ENCODE measurements at places on chromosomes 16 and 17.

DNA sequence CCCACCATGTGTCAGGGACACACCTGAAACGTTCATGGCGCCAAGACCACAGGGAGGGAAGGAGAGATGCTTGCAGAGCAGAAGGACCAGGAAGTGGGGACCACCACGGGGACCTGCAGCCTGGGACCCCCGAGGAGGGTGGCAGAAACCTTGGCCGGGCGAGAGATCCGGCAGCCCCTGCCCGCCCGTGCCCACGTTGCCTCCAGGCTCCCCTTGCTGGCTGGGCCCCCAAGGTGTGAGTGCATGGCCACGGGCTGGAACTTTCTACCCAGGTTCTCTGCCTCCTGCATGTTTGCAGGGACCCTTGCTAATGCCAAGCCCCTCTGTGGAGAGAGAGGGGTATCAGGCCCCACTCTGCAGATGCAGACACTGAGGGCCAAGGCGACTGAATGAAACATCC, 50.4 kb downstream of the USP22 start:
- no peak for DNase-seq

DNA sequence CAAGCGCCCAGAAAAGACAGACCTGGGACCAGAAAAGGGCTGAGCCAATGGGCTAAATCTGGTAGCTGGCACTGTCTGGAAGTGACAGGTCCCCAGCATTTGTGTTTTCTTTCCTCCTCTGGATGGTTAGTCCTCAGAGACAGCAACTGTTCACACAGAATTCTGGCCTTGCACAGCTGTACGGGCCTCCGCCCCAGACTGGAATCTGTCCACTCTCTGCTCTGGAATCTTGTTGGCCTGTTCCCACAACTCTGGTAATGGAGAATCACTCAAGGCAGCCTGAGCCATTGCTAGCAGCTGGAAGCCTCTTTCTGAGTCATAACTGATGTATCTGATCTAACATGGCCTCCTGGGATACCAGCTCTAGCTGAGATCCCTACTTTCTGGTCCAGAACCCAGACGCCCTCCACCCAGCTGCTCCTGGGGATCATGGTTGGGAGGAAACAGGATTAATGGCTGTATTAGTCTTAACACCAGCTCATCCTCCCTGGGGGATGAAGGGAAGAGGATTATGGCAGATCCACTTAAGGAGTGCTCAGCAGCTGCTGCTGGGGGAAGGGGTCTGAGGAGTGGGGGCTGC, 9.1 kb downstream of the ZNF668 start:
- no peak for DNase-seq

DNA sequence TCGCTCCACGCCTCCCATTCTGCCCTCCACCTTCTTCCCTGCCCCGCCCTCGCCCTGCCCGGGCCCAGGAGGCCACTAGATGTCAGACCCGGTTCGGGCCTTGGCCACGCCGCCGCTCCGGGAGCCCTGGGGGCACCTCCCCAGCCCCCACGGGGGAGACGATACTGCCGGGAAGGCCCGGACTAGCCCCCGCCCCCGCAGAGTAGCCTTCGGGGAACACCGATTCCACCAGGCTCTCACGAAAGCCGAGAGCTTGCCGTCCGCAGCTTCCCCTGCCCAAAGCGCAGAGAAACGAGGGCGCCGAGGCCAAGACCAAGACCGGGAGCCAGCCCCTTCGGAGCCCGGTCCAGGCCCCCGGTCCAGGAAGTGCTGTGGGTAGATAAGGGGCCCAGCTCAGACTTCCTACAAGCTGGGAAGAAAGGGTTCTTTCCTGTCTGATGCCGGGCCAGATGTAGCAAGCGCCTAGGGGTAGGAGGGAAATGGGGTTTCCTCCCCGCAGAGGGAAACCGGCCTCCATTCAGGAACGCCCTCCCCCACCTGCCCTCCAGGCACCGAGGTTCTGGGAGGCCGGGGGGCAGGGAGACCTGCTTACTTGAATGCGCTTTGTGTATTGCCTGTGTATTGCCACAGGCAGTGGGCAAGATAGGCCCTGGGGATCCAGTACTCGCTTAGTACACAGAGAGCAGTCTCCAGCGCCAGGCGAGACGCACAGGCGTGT, 806 bp upstream of the CYB561 start:
- peak; percentile 60 for DNase-seq

DNA sequence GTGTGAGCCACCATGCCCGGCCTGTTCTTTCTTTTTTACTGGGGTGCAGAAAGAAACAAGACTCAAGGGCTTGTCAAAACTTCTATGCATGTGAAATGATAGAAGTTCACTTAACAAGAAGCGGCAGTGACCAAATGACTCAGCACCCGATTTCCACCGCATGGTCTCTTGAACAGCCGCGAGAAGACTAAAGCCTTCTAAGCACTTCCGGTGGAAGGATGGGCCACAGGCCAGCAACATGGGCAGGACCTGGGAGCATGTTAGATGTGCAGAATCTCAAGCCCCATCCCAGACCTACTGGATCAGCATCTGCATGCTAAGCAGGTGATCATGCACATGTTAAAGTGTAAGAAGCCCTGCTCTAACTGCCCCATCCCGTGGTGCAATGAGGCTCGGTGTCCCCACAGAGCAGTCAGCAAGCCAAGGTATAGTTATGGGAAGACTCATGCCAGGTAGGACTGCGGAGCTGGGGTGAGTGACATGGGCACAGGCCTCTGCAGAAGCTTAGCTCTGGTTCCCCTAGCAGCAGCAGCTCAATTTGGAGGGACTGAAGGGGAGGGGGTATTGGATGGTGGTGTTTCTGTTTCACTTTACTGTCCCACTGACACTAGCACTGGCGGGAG, 88.5 kb upstream of the HNF1B start:
- DNase-seq, result peak; percentile 71
